ENCODE measurements at places on chromosomes 1 and 21. TPM values are rescaled to one million over a fixed set of nuclear protein-coding genes. Genes with fewer than 3 reads are reported as not detected.

GRCh38 chr1:78289603-78290002, 201.2 kb upstream of the PTGFR start:
- DNase-seq, result no peak

- no peak for DNase-seq
These were observed 88.9 kb upstream of the WLS start for GRCh38 chr1:68321084-68321685.

DNA sequence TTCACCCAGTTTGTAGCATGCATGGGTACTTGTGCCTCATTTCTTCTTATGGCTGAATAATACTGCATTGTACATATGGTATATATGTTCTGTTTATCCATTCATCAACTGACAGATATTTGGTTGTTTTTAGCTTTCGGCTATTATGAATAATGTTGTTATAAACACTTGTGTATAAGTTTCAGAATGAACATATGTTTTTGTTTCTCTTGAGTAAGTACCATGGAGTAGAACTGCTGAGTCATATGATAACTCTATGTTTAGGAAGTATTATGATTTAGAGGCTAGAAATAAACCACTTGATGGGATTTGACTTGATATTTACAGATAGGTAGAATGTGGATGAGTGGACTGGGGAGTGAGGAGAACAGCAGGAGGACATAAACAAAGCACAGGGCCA, 48.6 kb downstream of the WNT2B start:
- DNase-seq, result no peak

DNA sequence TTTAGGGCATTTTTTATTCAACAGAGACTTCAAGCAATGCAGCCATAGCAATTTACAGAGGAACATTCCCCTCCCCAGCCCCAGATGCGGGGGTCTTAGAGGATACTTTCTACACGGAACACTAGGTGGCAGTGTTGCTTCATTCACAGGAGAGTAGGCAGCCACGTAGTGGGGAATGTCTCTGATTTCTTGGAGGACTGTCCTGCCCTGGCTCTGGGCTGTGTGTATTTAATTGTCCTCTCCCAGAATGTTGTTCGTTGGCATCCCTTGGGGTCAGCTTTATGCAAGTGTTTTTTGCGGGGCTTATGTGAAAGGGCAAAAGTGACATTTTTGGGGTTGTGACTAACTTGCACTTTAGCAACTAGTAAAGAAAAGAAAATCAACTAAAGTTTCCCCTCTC, 96.9 kb downstream of the PAPPA2 start:
- DNase-seq, result no peak

Gene FAM151A
- 0.72 TPM for total RNA-seq

DNA sequence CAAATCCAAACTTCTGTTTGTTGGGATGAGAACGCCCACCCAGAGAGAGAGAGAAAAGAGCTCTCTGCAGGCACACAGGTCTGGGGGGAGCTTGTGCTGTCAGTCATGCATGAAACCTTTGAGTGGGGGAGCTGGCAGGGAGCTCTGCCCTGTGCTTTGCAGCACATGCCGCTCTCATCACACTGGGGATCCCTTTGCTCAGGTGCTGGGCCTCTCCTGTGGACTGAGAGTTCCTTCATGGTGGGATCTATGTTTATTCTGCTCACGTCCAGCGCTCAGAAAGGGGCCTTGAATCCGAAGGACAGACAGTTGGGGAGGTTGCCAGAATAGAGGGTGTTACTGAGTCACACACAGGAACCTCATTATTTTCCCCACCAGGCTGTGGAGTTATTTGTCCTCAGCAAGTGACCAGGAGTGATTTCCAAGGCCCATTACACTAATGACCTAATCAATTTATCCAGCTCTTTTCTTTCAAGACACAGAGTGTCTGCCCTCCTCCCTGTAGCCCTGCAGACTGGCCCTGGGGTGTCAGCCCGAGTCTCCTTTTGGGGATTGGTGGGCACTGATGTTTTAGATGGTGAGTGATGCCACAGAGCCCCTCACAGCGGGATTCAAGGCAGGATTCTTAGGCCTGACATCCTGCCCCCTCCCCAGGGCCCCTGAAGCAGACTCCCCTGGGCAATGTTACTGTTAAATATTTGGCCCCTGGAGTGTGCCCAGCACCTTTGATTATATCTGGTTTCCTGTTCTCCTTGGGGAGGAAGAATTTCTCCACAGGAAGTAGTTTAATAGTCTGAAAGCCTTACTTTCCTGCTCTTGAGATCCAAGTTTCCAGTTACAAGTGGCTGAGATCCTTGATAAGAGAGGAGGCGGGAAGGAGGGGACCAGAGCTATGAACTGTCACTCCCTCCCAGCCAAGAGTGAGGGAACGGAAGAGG, 22.3 kb downstream of the MYBPH start:
- no peak for DNase-seq

Measured in omental fat pad (tissue), 4 donors.